Adrenal gland (tissue), 19 donors: ENCODE measurements at places on chromosomes 11 and 22. TPM values are rescaled to one million over a fixed set of nuclear protein-coding genes. Genes with fewer than 3 reads are reported as not detected.

Gene CLDN5
- 7.8 TPM for total RNA-seq

Gene CRYBB3
- total RNA-seq: not detected

Gene MMP12
- total RNA-seq: not detected

Gene TSSK2
- not detected for total RNA-seq

Gene TEAD1
- 36.0 TPM for total RNA-seq

Gene PGA4
- total RNA-seq: 4.3 TPM

- H3K36me3 ChIP-seq: no peaks in the 10 kb centered on the region
- DNase-seq: no peak
- no peak overlapping the region for H3K27ac ChIP-seq
- H3K4me1 ChIP-seq: no peaks in the 10 kb centered on the region
- peaks cover 31% of the 10 kb centered on the region for H3K27me3 ChIP-seq
- no peak overlapping the region for H3K4me3 ChIP-seq
Measured at GRCh38 chr22:45889539-45890350, 87.2 kb downstream of the WNT7B start.

DNA sequence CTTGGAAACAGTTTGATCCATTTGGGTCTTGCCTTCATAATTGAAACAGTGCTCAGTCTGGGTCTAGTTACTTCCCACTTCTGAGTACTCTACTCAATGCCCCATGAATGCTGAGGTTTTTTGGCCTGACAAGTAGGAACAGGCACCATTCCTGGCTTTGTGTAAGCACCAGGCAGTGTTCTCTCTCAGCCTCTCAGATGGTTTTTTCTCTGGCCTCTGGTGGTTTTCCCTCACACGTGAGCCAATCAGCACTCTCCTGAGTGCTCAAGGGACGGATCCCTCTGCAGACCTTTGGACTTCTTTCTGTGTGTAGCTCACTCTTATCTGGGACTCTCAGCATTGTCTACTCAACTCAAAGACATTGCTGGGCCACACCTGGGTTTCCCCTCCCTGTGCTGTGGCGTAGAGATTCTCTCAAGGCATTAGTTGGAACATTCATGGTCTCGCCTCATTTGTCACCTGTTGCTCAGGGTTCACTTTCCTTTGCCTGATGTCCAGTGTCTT is 21.3 kb downstream of the SIK2 start:
- no peak overlapping the region for H3K27ac ChIP-seq
- no peaks in the 10 kb centered on the region for H3K27me3 ChIP-seq
- no peaks in the 10 kb centered on the region for H3K36me3 ChIP-seq
- no peak for DNase-seq
- no peak overlapping the region for H3K4me3 ChIP-seq

GRCh38 chr22:33792832-33793231 is 127.4 kb downstream of the LARGE1 start:
- no peaks in the 10 kb centered on the region for H3K27me3 ChIP-seq
- no peak for DNase-seq
- H3K4me1 ChIP-seq: no peaks in the 10 kb centered on the region
- H3K4me3 ChIP-seq: no peak overlapping the region
- no peak overlapping the region for H3K27ac ChIP-seq

GRCh38 chr22:33844273-33844672 is 76.0 kb downstream of the LARGE1 start:
- H3K36me3 ChIP-seq: no peaks in the 10 kb centered on the region
- H3K27me3 ChIP-seq: no peaks in the 10 kb centered on the region
- H3K4me3 ChIP-seq: no peak overlapping the region
- no peak for DNase-seq
- peaks cover 18% of the 10 kb centered on the region for H3K4me1 ChIP-seq
- H3K27ac ChIP-seq: no peak overlapping the region

DNA sequence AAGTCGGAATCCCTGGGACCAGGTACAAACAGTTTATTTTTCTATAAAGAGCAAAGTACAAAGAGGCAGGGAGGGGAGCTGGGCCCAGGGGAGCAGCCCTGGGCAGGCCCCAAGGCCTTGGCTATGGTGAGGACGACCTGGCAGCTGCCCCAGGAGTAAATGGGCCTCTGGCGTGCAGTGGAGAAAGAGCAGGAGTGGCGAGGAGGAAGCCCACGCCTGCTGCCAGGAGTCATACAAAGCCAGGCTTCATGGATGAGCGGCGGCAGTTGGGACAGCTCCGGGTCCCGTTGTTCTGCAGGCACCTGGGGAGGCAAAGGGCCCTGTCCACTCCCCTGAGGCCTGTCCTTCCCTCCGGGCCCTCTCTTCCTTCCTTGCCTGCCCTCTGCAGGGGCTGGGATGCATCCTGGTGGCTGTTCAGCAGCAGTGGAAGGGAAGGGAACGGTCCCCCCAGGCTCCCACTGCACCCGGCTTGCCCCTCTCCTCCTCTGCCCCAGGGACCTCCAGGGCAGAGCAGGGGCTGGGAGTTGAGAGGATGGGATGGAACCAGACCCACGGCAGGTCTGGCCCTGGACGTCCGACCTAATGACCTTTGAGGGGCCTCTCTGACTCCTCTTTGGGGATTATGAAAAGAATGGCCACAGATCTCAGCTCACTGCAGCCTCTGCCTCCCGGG is 11.1 kb downstream of the RAPSN start:
- H3K27me3 ChIP-seq: no peaks in the 10 kb centered on the region
- peak; percentile 74 for DNase-seq
- H3K4me3 ChIP-seq: no peak overlapping the region
- no peaks in the 10 kb centered on the region for H3K36me3 ChIP-seq

DNA sequence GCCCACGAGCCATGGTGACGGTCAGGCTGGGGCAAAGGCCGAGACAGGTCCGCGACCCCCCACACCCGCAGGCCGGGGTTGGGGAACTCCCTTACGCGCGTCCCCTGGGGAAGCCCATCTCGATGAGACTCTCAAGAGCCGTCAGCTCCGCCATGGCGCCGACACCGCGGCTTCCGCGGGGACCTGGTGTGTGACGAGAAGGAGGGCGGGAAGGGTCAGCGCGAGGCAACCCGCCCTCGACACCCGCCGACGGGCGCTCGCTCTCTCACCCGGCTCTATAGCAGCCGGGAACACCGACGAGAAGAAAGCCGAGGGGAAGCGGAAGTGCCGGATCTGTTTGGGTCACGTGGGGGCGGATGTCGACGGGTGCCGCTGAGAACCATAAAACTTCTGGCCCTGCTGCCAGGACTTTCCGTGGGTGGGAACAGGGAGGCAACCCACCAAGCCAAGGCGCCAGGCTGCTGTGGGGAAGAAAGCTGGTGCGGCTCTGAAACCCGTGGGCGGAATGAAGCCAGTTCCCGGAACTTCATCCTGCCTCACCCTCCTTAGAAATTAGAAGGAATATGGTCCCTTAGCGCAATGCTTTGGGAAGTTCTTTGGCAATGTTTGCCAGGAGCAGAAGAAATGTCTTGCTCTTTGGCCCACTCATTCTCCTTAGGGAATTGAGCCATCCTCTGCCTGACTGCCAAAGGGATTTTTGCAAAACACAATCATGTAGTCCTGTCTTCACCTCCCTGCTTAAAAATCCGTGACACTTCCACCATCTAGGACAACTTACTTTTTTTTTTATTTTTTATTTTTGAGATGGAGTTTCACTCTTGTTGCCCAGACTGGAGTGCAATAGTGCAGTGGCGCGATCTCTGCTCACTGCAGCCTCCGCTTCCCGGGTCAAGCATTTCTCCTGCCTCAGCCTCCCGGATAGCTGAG is at the start of gene UBXN1:
Gene UBXN1 (minus strand): TSS at position 304 of the 927 bp plus-strand sequence. CDS start 150 bp downstream, at position 154.
- peak; percentile 87 for DNase-seq
- H3K36me3 ChIP-seq: peaks cover 27% of the 10 kb centered on the region
- H3K4me3 ChIP-seq: peak within 1 kb of the TSS; percentile 75
- peak within 1 kb of the TSS; percentile 90 for H3K27ac ChIP-seq

DNA sequence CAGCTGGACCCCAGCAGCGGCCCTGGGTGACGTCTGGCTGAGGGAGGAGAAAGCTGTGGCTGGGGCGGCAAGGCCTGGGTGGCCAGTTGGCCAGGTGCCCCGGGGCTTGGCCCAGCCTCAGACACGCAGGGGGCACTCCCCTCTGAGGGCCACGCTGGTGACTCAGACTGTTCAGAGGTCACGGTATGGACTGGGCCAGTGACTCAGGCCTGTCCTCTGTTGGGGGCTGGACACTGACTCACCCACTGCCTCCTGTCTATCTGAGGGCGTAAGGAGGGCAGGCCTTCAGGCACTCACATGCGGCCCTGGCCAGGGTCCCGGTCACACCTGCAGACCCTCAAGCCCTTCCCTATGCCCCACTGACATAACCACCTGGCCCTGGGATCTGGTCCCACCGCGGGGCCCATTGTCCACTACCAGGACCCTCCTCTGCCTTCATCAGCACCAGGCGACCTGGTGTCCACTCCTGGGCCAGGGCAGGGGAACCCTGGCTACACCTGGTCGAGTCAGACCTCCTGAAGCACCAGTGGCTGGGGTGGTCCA is 3.7 kb upstream of the MUC5AC start:
- no peaks in the 10 kb centered on the region for H3K36me3 ChIP-seq
- H3K27me3 ChIP-seq: no peaks in the 10 kb centered on the region
- no peaks in the 10 kb centered on the region for H3K4me1 ChIP-seq
- DNase-seq: peak; percentile 96

DNA sequence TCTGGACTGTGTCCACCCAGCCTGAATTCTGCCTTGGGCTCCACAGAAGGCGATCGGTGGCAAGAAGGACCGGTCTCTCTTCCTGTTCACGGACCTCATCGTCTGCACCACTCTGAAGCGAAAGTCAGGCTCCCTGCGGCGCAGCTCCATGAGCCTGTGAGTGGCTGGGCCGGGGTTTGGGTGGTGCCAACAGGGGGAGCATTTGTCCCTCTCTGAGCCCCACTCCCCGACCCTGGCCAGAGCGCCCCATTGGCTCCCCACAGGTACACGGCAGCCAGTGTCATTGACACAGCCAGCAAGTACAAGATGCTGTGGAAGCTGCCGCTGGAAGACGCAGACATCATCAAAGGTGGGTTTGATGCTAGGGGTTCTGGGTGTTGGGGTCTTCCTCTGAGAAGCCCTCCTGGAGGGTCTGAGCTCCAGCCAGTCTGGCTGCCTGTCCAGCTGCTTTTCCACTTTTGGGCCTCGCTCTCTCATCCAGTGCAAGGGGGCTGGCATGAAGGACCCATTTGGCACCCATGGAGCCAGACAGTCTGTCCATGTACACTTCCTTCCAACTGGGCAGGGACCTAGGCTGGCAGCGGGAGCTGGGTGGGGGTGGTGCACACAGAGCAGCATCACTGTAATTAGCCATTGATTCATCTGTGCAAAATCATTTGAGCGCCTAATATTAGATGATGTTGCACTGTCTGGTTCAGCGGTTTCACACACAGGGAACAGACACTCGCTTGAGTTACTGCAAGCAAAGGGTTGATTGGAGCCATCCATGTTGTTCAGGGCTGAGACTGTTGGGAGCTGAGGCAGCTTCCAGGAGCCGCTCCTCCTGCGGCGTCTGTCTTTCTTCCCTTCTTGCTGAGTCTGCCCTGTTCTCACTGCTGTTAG is 19.0 kb upstream of the RELT start:
- H3K4me3 ChIP-seq: no peak overlapping the region
- no peaks in the 10 kb centered on the region for H3K27me3 ChIP-seq
- no peaks in the 10 kb centered on the region for H3K4me1 ChIP-seq
- H3K27ac ChIP-seq: no peak overlapping the region
- no peak for DNase-seq

- peaks cover 3% of the 10 kb centered on the region for H3K4me1 ChIP-seq
- H3K27ac ChIP-seq: peak overlapping the region; percentile 74
- DNase-seq: peak; percentile 78
- no peak overlapping the region for H3K4me3 ChIP-seq
Measured at GRCh38 chr22:44697423-44698141, 4.4 kb upstream of the PRR5 start.

DNA sequence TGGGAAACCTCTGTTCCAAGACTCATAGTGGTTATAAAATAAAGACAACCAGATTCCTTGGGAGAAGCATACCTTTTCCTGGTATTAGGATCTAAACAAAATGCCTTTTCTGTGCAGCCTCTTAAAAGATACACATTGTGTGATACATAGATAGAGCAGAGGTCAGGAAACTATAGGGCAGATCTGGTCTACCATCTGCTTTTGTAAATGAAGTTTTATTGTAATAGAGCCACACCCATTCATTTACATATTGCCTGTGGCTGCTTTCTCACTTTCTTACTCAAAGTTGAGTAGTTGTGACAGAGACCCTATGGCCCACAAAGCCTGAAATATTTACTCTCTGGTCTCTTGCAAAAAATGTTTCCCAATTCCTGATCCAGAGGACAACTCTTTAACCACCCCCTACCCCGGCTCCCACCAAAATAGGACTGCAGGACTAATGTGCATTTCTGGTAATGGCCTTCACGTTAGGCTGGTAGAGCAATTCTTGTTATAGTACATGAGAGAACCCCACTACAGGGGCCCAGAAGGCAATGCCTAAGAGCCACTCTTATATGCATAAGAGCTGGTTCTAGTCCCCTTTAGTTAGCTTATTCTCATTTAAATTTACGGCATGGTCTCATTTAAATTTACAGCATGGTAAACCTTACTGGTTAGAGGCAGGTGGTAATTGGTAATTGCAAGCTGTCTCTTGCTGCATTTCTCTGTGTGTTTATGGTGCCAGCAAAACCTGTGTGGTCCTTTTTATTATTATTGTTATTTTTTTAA is 76.8 kb upstream of the YWHAH start:
- no peak overlapping the region for H3K27ac ChIP-seq
- H3K4me1 ChIP-seq: no peaks in the 10 kb centered on the region
- H3K4me3 ChIP-seq: no peak overlapping the region
- H3K36me3 ChIP-seq: no peaks in the 10 kb centered on the region
- no peaks in the 10 kb centered on the region for H3K27me3 ChIP-seq

- DNase-seq: no peak
- no peaks in the 10 kb centered on the region for H3K27me3 ChIP-seq
Measured at GRCh38 chr11:62905296-62905695, 15.9 kb downstream of the CHRM1 start.

GRCh38 chr11:12454782-12455181 is 77.4 kb downstream of the PARVA start:
- no peak for DNase-seq
- H3K27me3 ChIP-seq: no peaks in the 10 kb centered on the region
- no peak overlapping the region for H3K27ac ChIP-seq
